Kasumi-1 (cell line): ENCODE measurements at places on chromosomes 3 and 15.
A peak's percentile ranks its signal among the peaks of the same experiment; 100 is the strongest.

DNA sequence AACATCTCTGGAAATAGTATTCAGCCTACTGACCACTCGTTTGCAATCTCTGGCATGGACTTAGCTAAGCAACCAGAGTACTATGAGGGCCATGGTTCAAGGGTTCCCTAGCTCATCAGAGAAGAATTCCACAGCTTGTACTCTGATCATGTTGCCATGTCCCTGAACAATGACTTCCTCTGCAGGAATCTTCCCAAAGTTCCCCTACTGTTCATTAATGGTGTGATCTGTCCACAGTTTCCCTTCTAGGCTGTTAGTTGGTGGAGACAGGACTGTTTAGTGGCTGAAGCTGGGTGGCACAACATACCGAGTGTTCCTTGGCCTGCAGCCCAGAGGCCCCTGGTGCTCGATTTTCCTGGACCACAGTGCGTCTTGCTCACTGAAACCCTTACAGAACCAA lies 44.4 kb upstream of the GALNT15 start:
- DNase-seq: no peak

- DNase-seq: peak; percentile 10
Measured at GRCh38 chr3:33008282-33008681, 56.8 kb downstream of the CCR4 start.

GRCh38 chr3:53885239-53885638 lies 3.3 kb upstream of the ACTR8 start:
- DNase-seq: no peak

DNA sequence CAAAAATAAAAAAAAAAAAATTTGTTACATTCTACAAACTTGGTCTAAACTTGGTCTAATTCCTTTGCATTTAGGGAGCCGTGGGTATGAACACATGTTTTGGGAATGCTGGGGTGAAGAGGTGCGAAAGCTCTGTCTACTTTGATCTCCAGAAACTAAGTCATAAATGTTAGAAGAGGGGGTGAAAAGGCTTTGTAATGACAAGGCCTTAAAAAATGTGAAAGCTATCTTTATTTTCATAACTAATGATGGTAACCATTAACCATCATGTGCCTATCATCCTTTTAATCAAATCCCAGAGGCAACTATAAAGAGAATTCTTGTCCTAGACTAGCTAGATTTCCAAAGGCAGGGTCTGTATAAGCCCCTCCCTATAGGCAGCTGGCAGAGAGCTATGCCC lies 60.9 kb downstream of the PRICKLE2 start:
- no peak for DNase-seq

- no peak for DNase-seq
Measured at GRCh38 chr3:117563063-117563462, 853.5 kb downstream of the TUSC7 start.

DNA sequence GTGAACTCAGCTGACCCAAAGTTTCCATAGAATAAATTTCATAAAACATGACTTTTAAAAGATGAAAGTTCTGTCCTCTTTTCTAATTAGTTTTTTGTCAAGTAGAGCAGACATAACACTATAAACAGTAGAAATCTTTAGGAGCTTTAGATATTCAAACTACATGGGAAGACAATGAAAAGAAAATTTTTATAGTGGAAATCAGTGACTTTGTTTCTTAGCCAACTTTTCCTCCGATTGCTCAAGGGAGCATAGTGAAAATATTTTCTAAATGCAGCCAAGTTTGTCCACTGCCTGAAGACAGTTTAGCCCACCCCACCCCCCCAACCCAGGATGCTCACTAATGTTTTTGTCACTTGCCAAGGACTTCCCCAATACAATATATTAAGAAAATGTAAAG lies 114.9 kb downstream of the PLD1 start:
- DNase-seq: no peak

DNA sequence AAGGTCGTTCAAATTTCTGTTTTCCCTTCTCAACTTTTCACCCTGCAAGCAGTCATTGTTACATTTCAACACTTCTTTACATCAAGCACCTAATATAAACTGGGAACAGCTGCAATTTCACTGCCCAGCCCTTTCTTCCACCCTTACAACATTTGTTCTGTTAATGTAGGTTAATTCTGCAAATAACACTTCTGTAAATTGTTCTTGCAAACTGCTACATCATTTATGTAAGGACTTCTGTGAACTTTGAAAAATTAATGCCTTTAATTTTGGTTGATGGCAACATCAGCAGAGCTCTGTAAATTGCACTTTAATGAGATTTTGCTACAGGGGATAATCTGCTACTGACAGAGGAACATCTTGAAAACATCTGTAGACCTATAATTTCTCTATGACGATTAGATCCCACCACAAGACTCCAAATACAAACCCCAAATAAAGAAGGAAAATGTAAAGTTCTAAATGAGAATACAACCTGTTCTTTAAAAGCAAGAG lies 93.5 kb downstream of the ZIC4 start:
- no peak for DNase-seq

DNA sequence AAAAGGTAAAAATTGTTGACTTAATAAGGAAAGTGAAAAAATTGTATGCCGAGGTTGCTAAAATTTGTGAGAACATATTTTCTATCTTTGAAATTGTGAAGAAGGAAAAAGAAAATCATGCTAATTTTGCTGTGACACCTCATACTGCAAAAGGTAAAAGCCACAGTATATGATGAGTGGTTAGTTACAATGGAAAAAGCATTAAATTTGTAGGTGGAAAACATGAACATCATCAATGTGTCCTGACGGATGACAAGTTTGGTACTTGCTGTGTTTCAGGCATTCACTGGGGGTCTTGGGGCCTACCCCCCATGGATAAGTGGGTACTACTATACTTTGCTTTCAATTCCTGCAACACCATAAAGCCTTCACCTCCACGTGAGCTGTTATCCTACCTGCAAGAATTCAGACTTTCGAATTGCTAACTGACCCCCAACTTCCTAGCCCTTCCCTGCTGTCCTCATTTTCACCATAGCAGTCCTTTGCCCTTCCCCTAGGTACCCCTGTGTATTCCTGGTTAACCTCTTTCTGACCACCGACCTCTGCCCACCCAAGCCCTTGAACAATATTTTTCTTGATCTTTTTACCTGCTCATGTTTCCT lies 62.4 kb downstream of the RAB7A start:
- no peak for DNase-seq

GRCh38 chr3:81554801-81555200 lies 206.6 kb downstream of the GBE1 start:
- DNase-seq: no peak

DNA sequence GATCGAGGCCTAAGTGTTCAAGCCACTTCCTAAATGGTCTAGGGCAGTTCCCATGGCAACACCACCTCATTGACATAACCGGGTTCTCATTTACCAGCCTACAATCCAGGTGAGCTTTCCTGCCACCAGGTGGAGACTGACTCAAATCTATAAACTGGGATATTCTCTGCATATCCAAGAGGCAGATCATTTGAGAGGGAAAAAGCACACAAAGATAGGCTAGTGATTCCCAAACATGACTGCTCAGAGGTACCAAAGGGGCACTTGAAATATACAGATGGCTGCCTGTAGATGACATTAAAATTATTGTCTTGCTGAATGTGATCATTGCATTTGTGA lies 141.3 kb upstream of the PROK2 start:
- no peak for DNase-seq
